ENCODE measurements at places on chromosomes 11 and 22. TPM values are rescaled to one million over a fixed set of nuclear protein-coding genes. Genes with fewer than 3 reads are reported as not detected.

GRCh38 chr11:62431171-62431901, 12.5 kb downstream of the SCGB1A1 start:
- peak; percentile 78 for DNase-seq

GRCh38 chr11:9947231-9947864, 283.5 kb downstream of the SWAP70 start:
- DNase-seq: no peak

DNA sequence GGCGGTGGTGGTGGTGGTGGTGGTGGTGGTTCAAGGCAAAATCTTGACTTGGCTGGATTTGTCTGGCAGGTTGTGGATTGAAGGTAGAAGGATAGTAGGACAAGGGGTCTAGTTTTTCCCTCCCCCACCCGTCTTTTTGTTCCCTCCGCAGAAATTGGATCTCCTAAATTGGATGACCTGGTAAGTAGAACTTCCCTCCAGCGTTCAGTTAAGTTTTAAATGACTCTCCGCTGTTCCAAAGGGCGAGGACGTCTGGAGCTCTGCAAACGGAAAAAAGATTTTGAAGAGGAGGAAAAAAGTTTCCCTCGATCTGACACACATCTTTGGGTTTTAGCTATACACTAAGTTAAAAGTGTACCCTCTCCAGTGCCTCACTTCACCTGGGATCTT, 422 bp upstream of the LGR4 start:
- no peak for DNase-seq

GAL gene
- 5.4 TPM for total RNA-seq

All from fibroblast of lung (primary cell).